Stimulated activated CD8-positive, alpha-beta memory T cell treated with anti-CD3 and anti-CD28 coated beads, Interleukin-15, amount 100 ng/mL, for 24 hours (primary cell): ENCODE measurements at places on chromosomes 16 and 17.

DNA sequence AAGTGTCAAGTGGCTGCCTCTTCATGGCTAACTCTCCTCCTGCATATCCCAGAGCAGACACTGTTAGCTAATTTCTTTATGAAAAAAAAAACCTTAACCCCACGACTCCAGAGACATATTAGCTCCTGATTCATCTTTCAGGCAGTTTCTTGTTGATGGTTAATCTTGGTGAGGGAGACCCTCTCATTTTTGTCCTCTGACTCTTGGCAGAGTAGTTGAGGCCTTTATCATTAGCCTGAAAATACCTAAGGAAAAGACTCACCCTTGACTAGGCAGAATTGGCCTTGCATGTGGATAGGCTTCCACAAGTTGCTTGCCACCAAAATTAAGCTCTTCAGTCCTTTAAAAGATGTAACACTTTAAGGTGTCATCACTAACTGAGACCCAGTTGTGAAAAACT, 4.0 kb downstream of the CRYBA1 start:
- DNase-seq = no peak

DNA sequence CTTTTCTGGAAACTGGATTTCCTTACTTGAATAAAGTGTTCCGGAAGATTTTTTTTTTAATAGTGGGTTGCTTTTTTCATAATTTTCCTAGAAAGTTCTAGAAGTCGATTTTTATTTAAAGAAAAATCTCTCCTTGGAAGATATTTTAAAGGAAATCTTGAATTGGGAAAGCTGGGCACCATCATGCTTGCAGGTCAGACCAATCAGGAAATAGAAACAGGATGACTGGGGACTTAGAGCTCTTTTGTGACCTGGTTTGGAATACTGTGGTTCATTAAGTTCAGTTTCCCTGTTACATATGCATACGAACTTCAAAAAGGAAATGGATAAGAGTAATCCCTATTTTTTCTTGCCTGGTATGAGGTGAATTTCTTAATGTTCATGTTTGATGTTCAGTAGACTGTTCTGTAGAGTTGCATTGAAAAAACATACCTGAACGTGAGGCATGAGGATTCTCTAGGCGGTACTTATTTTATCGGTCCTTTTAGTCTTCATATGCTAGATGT, 1.2 kb downstream of the NFATC3 start:
- DNase-seq = no peak

- DNase-seq = no peak
Observed at GRCh38 chr17:27343977-27344607, 50.2 kb downstream of the WSB1 start.

- DNase-seq = no peak
Observed at GRCh38 chr17:1985686-1986085, 39.4 kb downstream of the RTN4RL1 start.

- DNase-seq = no peak
Observed at GRCh38 chr16:89645122-89645521, 12.4 kb downstream of the CHMP1A start.

- peak; percentile 21 for DNase-seq
Observed at GRCh38 chr17:81253358-81254131, 14.4 kb downstream of the NDUFAF8 start.

DNA sequence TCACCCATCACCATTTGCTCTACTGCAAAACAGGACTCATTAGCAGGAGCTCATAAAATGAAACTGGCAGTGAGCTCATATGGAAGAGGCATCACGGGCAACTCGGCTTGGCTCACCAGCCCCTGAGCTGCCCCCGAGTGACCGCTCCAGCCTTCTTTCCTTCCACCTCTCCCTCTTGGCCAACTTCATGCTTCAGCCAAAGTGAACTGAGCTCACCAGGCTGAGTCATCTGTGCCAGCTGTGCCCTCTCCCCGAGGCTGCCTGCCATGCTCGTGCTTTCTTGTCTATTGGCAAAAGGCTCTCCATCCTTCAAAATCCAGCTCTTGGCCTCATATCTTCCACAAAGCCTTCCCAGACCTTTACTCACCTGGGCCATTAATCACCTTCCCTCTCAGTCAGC, 391.4 kb downstream of the WWOX start:
- no peak for DNase-seq

DNA sequence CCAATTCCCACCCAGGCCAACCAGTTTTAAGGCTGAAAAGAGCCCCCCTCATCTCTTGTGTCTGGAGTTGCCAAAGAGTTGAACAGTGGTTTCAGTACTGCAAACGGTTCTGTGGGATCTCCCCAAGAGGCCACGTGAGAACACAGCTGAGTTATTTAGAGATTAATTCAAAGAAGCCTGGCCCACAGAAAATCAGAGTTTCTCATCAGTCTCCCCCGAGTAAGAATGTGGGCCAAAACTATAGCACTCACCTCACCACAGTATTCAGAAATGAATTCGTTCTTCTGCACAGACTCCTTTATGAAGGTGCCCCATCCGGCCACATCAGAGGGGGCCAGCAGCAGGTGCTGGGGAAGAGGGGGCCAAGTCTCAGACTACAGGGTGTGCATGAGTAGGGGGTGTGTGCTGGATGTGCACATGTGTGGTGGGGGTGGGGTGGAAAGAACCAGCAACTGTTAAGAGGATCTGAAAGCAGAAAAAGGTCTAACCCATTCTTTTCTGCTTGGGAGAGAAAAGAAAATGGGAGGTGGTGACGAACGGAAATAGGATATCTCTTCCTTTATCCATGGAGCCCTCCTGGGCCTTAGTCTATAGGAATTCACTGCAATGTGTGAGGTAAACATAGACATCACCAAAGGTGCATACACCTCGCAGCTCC, 22.6 kb downstream of the CNTNAP1 start:
- no peak for DNase-seq

DNA sequence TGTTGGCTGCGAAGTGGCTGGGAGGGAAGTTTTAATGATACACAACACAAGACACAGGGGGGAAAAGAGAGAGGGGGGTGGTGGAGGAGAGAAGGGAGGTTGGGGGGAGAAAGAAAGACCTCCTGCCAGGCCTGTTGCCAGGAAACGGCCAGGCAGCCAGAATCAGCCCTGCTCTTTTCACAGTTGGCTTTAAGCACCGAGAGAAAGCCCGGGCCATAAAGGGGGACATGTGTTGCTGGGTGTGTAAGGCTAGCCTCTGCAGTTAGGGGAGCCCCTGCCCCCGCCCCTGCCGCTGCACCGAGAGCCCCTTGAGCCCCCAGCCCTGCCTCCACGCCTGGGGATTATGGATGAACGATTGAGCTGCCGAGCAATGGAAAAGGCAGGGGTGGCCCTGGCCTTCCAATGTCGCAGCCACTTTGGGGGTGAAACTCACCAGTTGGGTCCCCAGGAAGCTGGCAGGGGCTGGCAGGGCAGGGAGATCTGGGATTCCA, 13.9 kb upstream of the WNT3 start:
- no peak for DNase-seq

- DNase-seq = no peak
Observed at GRCh38 chr16:5870886-5871691, 773.5 kb upstream of the EEF2KMT start.

- DNase-seq = no peak
Observed at GRCh38 chr16:21117567-21117966, 33.1 kb downstream of the DNAH3 start.

- no peak for DNase-seq
Observed at GRCh38 chr16:88334778-88335720, 47.7 kb upstream of the ZNF469 start.
